Chondrocyte (in vitro differentiated cells): ENCODE measurements at places on chromosomes 12 and 14. TPM values are rescaled to one million over a fixed set of nuclear protein-coding genes. Genes with fewer than 3 reads are reported as not detected.

DNA sequence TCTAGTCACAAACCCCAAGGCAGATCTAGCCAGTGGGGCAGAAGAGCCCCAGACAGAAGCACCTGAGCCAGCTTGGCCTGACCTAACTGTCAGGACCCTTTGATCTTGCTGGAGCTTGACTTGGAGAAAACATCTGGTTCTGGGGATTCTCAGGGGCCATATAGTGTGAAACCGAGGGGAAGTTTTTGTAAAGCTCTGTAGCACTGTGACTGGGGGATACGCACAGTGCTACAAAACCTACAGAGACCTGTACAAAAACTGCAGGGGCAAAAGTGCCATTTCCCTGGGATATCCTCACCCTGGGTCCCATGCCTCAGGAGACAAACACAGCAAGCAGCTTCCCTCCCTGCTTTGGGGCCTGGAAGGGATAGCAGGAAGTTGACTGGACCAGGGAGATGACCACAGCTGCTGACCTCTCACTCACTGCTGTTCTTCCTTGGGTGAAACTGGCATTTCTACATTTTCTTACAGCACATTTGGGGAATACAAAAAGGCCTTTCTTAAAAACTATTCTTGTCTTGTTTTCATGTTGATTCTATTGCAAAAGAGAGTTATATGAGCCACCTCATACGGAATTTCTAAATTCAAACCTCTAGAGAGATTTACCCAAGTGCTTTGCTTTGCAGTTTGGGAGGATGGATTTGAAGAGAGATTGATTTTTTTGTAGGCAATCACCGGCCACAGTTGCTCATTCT, 140.0 kb downstream of the DAD1 start:
- H3K4me3 ChIP-seq: no peak overlapping the region
- H3K4me1 ChIP-seq: peaks cover 13% of the 10 kb centered on the region
- no peak for DNase-seq
- H3K27ac ChIP-seq: peak overlapping the region; percentile 61

GRCh38 chr14:41609704-41610183, 3.1 kb downstream of the LRFN5 start:
- peak overlapping the region; percentile 31 for H3K4me3 ChIP-seq
- peaks cover 70% of the 10 kb centered on the region for H3K27me3 ChIP-seq
- DNase-seq: peak; percentile 70
- H3K27ac ChIP-seq: no peak overlapping the region
- peaks cover 39% of the 10 kb centered on the region for H3K4me1 ChIP-seq

DNA sequence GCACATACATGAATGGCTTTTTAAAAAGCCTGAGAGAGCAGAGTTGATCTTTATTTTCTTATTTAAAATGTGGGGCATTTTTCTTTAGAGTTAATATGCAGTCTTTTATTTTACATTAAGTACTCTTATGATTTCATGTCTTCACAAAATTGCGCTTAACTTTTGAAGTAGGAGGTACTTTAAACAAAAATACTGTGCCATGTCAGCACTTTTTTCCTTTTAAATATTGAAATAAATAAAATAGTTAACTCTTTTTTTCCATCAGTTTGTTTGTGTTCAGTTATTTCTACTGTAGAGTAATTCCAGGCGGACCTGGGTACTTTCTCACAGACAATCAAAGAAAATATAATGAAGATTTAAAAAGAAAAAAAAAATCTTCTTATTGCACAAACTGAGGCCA, 231.7 kb downstream of the DPF3 start:
- H3K4me1 ChIP-seq: peaks cover 30% of the 10 kb centered on the region
- no peak for DNase-seq
- H3K4me3 ChIP-seq: no peak overlapping the region
- no peaks in the 10 kb centered on the region for H3K27me3 ChIP-seq
- no peaks in the 10 kb centered on the region for H3K36me3 ChIP-seq

- no peaks in the 10 kb centered on the region for H3K27me3 ChIP-seq
- H3K27ac ChIP-seq: no peak overlapping the region
- peaks cover 5% of the 10 kb centered on the region for H3K4me1 ChIP-seq
- no peaks in the 10 kb centered on the region for H3K36me3 ChIP-seq
- no peak overlapping the region for H3K4me3 ChIP-seq
These were observed 747.9 kb downstream of the TMTC2 start for GRCh38 chr12:83434600-83434999.

DNA sequence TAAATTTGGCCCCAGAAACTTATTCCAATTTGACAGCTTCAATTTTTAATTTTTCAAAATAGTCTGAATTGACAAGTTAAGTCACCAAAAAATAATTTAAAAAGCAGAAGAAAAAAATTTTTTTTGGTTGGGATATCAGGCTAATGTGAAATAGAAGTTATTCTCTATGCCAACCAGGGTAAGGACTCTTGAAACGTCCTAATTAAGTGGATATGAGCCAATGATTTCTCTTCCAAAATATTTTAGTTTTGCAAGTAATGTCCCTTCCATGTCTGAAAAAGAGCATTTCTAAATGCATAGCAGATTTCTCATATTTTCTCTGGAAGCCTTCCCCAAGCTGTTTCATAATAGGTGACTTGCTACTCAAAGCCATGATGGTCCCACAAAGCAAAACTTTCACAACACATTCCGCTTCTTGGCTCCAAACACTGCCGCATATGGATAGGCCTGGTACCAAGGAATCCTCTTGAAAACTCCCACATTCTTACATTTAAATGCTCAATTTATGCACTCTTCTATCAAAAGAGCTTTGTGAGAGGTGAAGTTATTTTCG, 65.1 kb downstream of the SIX6 start:
- H3K4me1 ChIP-seq: peaks cover 16% of the 10 kb centered on the region
- peaks cover 5% of the 10 kb centered on the region for H3K36me3 ChIP-seq
- DNase-seq: no peak
- no peaks in the 10 kb centered on the region for H3K27me3 ChIP-seq

DNA sequence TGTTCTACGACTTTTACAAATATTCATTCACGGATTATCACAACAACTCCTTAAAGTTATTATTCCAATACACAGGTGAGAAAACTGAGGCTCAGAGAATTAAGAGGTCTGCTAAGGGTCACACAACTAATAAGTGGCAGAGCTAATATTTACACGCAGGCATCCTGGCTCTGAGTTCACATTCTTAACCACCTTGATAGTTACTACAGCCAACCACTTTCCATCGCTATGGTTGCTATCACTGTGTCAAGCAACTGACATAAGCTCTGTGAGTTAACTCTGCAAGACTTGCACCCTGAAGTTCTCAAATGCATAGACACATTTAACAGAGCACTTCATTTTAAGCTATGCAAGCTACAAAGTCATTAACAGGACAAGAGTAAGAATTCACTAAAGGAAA, 3.7 kb downstream of the GLT8D2 start:
- no peak overlapping the region for H3K27ac ChIP-seq
- peaks cover 47% of the 10 kb centered on the region for H3K4me1 ChIP-seq
- H3K4me3 ChIP-seq: no peak overlapping the region
- DNase-seq: no peak

- H3K27me3 ChIP-seq: peaks cover 5% of the 10 kb centered on the region
- H3K4me3 ChIP-seq: no peak overlapping the region
- no peak overlapping the region for H3K27ac ChIP-seq
- H3K36me3 ChIP-seq: no peaks in the 10 kb centered on the region
These were observed 199.6 kb upstream of the OTX2 start for GRCh38 chr14:57009585-57010515.

DNA sequence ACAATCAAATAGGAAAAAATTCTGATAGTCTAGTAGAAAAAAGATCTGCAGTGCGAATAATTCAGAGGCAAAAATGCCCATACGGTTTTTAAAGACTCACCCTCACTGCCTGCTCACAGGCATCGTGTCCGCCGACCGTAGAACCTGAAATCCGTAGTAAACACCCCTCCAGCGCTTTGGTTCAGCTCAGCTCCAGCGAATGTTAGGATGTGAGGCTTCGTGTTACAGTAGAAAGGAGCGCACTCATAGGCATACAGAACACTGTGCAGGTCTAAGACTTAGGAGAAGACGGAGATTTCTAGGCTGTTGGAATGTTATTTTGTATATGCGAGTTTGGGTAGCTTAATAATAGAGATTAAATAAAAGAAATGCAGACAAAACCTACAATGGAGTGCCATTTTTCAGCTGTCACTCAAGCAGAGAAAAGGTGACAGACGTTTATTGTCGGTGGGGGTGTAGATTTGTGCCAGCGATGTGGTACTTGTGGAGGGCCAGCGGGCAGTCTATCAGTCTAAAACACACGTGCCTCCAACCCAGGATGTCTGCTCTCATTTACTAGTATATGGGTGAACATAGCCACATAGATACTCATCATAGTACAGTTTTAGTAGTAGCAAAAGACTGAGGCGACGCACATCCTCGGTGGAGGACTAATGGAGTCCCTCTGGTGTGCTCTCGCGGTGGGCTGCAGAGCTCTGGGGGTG, 25.7 kb downstream of the SFSWAP start:
- H3K27me3 ChIP-seq: no peaks in the 10 kb centered on the region
- no peak overlapping the region for H3K4me3 ChIP-seq
- H3K27ac ChIP-seq: peak overlapping the region; percentile 80

DNA sequence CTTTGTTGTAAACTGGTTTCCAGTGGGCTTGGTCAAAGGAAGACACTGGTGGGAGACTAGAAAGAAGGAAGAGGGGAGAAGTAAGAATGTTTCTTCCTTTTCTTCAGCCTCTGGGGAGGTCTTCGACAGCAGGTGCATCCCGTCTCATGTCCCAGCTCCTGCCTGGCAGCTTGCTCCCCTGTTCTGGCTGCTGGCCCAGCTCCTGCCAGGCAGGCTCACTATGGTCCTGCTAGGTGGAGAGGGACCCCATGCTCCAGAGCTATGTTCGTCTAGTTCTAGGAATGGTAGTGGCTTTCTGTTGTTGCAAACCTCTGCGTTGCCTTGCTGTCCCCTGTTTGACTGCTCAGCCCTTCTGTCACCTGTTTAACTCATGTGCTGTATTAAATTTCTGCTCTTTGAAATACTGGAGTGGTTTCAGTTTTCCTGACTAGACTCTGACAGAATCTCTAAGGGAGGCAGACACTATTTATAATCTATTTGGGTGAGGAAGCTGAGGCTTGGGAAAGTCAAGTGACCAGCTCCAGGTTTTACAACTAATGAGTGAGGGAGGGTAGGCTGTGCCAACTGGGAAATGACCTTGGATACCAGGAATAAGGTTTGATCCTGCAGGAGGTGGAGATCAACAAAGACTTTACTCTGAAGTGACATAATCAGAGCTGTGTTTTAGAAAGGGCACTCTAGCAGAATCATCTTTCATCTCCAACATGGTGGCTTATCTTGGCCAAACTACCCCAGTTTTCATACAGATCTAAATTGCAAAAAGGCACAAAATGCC, 94.7 kb upstream of the DDHD1 start:
- no peak overlapping the region for H3K27ac ChIP-seq
- DNase-seq: no peak
- peaks cover 3% of the 10 kb centered on the region for H3K36me3 ChIP-seq
- peaks cover 5% of the 10 kb centered on the region for H3K27me3 ChIP-seq
- H3K4me3 ChIP-seq: no peak overlapping the region

DNA sequence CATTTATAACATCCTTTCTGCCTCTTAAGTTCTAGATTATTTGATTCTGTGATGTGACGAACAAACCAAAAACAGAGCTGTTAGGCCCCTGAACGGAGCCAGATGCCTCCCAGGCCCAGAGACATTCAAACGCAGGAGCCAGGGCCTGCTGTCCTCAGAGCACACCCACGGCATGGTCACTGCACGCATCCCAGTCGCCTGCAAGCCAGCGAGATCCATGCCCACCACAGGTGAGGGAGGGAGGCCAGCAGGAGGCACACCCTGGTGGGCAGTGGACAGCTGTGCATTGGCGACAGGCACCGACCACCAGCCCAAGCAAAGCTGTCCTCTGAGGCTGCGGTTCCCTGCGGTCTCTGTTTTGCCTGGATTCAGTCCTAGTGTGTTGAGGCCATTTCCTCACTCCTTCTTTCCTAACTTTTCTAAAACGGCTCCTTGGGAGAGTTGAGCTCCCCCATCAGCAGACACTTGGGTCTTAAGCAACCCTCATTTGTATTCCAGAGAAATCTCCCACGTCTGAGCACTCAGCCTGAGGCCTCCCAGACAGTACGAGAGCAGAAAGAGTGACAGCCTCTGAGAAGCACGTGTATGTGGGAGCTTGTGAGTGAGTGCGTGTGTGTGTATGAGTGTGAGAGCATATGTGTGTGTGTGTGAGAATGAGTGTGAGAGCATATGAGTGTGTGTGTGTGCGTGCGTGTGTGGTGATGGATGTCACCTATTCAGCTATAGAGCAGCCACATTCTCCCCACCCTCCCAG, 81.2 kb downstream of the CHGA start:
- H3K36me3 ChIP-seq: peaks cover 2% of the 10 kb centered on the region
- no peak overlapping the region for H3K27ac ChIP-seq
- H3K27me3 ChIP-seq: no peaks in the 10 kb centered on the region

DNA sequence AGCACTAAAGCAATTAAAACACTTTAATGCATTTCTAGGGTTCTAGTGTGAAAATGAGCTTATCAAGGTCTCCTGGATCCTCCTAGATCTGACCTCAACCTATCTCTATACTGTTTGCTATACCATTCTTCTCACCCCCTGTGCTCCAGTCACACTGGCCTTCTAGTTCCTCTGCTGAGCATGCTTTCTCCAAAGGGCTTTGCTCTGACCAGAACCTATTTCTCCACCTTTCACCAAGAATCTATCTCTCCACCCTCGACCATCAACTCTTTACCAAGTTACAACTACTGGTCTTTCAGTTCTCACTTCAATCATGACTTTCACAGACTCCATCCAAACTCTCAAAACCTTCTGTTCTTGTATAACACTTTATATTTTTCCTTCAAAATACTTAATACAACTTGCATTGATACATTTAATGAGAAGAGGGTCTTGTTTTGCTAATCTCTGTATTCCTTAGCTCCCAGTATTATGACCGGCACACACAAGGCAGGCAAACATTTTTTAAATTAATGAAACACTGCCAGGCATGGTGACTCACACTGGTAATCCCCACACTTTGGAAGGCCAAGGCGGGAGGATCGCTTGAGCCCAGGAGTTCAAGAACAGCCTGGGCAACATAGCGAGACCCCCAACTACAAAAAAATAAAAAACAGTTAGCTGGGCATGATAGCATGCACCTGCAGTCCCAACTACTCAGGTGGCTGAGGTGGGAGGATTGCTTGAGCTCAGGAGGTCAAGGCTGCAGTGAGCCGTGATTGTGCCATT, 22.8 kb downstream of the PPP1R12A start:
- peak overlapping the region; percentile 73 for H3K27ac ChIP-seq
- DNase-seq: no peak
- peaks cover 72% of the 10 kb centered on the region for H3K4me1 ChIP-seq
- no peaks in the 10 kb centered on the region for H3K27me3 ChIP-seq
- no peak overlapping the region for H3K4me3 ChIP-seq

DNA sequence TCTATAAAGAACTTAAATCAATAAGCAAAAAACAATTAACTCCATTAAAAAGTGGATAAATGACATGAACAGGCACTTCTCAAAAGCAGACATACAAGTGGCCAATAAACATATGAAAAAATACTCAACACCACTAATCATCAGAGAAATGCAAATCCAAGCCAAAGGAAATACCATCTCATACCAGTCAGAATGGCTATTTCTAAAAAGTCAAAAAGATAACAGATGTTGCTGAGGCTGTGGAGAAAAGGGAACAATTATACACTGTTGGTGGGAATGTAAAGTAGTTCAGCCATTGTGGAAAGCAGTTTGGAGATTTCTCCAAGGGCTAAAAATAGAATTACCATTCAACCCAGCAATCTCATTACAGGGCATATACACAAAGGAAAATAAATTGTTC, 234.5 kb upstream of the PLXNC1 start:
- no peaks in the 10 kb centered on the region for H3K36me3 ChIP-seq
- H3K27ac ChIP-seq: peak overlapping the region; percentile 53
- no peaks in the 10 kb centered on the region for H3K27me3 ChIP-seq
- DNase-seq: no peak

The ADAMTS20 gene
- total RNA-seq: 0.18 to 0.22 TPM in 2 of 3 replicates, not detected in the other

The SRRM4 gene
- not detected in 3 replicates for total RNA-seq

The MGAT4C gene
- 0.02 to 0.30 TPM (median 0.26 TPM) in 3 replicates for total RNA-seq

The HOXC13 gene
- not detected in 3 replicates for total RNA-seq

The FBLN5 gene
- total RNA-seq: 1,189 to 1,311 TPM (median 1,232 TPM) in 3 replicates

The OR10G2 gene
- total RNA-seq: not detected in 3 replicates
